ENCODE measurements at places on chromosomes 7 and 10.
A peak's percentile ranks its signal among the peaks of the same experiment; 100 is the strongest.

- DNase-seq: no peak
These were observed 220.0 kb downstream of the FAM107B start for GRCh38 chr10:14554491-14555205.

GRCh38 chr10:97057491-97058235 is 128.1 kb downstream of the SLIT1 start:
- DNase-seq: no peak

GRCh38 chr10:94223702-94224370 is 138.9 kb downstream of the NOC3L start:
- no peak for DNase-seq

- peak; percentile 19 for DNase-seq
These were observed 14.9 kb downstream of the TRIM56 start for GRCh38 chr7:101099969-101100781.

GRCh38 chr10:33248638-33249037 is 85.8 kb downstream of the NRP1 start:
- DNase-seq: peak; percentile 40

DNA sequence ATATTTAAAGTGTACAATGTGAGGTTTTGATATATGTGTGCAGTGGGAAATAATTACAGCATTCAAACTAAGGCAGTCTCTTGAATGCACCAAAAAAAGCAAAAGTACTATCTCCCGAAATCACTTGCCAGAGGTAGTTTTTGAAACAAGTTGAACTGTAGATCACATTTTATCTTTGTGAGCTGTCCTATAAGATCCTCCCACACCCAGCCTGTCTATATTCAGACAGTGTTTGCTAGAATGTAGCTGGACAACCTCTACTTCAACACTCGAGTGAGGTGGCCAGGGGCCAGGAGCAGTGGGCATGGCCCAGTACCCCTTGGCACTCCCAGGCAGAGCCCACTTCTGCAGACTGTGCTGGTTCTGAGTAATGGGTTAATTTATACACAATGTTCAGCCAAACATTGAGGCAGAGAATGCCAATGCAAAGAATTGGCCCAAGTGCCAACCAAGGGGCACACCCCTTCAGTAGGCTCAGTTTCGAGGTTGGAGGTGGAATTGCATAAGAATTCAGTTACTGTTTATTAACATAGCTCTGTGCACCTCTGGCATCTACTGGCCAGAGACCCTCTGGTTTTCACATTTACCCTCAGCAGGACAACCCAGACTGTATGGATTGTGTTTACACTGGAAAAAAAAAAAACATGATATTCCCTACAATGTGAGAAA is 70.5 kb downstream of the AHR start:
- DNase-seq: no peak

- DNase-seq: no peak
These were observed 592.3 kb upstream of the GALNT17 start for GRCh38 chr7:70539617-70540016.

DNA sequence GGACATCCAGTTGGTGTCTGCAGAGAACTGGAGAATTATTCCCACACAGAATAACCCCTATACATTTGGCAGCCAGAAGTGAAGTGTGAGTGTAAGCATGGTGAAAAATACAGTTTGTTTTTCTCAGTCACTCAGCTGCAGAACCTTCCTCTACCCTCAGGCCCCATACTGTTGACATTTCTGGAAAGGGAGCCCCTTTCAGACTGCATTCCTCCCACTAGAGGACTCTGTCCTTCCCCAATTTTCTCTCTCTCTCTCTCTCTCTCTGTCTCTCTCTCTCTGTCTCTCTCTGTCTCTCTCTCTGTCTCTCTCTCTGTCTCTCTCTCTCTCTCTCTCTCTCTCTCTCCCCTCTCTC is 86.8 kb upstream of the STEAP1B start:
- DNase-seq: no peak

GRCh38 chr7:66301737-66302136 is 96.6 kb downstream of the TPST1 start:
- no peak for DNase-seq

- DNase-seq: no peak
These were observed 2.1 kb downstream of the NOS3 start for GRCh38 chr7:150992833-150993302.

DNA sequence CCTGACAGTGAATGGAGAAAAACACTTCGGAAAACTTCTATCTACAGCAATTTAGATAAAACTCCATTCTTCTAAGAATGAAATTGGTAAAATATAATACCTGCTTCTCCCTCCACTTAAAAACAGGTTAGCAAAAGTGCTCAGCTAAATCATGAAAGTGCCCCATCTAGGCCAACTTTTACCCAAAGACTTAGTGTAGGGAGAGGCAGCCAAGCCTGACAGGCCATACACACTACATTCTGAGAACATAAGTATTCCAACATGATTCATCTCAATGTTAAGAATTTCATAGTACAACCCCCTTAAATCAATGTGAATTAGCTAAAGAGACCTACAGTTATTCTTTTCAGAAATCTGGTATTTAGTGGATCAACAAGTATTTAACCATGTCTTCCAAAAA is 7.2 kb downstream of the FAM3C start:
- DNase-seq: no peak

DNA sequence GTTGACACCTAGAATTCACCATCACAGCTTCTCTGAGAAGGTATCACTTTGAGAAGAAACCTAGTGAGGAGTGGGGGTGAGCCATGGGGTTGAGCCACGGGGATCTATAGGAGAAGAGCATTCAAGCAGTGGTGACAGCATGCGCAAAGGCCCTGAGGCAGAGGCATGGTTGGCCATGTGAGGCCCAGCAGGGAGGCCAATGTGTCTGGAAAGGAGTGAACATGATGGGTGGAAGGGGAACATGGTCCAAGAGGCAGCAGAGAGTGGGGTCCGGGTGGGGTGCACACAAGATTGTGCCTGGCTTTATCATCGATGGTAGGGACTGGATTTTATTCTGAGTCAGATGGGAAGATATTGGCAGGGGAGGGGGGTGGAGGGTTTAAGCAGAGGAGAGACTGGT is 36.0 kb upstream of the LEP start:
- no peak for DNase-seq

- no peak for DNase-seq
These were observed 4.4 kb downstream of the SCART1 start for GRCh38 chr10:133458021-133458709.

DNA sequence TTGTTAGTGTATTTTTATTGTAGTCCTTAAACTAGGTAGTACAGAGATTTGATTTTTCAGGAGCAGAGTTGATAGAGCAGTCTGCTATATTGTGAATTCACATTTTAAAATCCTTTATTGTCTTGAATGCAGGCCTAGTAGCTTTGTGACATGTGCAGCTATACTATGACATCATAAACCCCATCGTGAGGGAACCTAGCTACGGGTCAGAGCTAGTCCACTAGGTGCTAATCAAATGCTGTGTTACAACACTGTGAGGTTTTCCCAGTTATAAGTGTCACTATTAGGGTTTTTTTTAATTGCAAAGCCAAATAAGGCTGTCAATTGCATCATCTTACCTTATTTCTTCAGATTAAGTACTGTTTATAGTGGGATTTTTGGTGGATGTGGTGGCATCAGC is 40.7 kb downstream of the CREM start:
- DNase-seq: no peak

DNA sequence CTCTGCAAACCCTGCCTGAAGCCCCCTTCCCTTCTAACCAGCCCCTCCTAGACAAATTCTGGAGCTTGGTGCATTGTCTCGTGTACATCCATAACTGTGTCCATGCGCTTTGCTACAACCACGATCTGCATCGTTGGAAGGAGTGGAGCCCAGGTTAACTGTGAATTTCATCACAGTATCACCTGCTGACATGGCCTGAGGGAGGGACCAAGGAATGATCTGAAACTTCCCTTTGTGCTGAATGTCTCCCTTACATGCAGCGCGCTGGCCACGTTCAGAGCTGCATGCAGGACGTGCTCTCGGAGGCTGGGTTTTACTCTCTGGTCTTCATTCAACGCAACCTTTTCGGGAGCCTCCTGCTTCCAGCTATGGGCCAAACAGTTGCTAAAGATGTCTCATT is 222.3 kb downstream of the CUX1 start:
- no peak for DNase-seq

GRCh38 chr7:88339195-88339922 is 32.7 kb upstream of the STEAP4 start:
- no peak for DNase-seq

DNA sequence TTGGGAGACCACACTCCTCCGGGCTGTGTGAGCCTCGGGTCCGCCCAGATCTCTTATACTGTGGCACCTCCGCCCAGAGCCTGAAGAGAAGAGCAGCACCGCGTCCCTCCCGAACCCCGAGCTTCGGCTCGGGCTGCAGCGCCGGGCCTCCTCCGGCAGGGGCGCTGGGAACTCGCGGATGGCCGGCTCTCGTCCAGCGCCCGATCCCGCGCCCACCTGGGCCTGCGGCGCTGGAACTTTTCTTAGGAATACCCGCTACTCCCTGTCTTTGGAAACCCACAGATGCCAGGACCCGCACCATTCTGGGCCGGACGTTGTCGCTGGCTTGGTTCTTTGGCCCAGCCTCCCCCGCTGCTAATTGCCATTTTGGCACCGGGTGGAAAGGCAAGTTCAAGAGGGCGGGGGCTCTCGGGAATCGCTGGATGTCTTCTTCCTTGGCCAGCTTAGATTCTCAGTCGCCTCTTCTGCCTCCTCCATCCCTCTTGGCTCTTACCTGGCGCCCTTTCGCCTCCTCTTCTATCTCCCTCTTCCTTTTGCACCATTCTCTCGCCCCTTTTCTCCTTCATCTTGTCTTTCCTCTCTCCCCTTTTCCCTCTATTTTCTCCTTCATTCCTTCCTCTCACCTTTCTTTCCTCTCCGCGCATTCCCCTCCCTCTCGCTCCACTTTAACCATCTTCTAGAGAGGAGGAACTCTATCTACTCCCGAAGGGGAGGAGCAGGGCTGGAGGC is 2.1 kb upstream of the SORCS3 start:
- DNase-seq: no peak

- DNase-seq: no peak
These were observed 45.0 kb upstream of the AGBL3 start for GRCh38 chr7:134941185-134941900.

- DNase-seq: no peak
These were observed 158.0 kb downstream of the WDR37 start for GRCh38 chr10:1214071-1214675.

- DNase-seq: no peak
These were observed 123.1 kb downstream of the CLEC2L start for GRCh38 chr7:139646566-139646965.

DNA sequence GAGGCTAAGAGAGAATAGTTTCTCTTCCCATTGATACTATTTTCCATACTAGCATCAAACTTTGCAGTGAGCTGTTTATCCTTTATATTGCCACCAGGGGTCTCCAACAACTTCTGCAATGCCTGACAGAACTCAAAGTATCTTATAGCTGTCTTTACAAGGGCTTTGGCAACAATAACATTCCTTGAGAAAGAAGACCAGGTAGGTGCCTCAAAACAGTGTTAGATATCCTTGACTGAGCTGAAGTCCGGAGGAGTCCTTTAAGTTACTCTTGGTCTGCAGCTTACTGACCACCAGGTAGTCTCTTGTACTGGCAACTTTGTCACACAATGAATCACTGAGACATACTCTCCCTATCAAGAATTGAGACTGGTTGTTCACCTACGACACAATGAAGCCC is 30.0 kb upstream of the TES start:
- peak; percentile 16 for DNase-seq

DNA sequence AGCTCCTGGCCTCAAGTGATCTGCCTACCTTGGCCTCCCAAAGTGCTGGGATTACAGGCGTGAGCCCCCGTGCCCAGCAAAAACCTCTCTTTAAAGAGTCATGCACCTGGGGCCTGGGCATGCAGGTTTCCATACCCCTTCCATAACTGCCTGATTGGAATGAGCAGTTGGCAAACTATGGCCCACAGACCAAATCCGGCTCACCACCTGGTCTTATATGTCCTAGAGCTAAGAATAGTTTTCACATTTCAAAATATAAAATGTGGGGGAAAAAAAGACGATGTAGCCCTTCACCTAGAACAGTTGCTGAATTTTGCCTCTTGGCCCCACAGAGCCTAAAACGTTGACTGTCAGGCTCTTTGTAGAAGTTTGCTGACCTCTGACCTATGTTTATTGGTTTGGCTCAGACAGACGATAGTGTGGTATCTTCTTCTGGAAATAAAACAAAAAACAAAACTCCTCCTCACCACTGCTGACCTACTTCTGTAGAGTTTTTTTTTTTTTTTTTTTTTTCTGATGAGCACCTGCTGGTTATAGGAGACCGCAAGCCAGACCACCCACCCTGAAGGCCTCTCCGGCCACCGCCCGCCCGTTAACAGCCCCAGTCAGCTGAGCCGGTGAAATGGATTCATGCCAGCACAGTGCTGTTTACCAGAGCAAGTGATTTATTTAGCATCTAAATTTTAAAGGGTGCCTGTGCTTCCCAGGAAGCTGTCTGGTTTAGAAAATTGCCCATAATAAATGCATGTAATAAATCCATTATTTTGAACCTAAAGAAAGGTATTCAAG is 33.5 kb upstream of the SFRP5 start:
- no peak for DNase-seq

DNA sequence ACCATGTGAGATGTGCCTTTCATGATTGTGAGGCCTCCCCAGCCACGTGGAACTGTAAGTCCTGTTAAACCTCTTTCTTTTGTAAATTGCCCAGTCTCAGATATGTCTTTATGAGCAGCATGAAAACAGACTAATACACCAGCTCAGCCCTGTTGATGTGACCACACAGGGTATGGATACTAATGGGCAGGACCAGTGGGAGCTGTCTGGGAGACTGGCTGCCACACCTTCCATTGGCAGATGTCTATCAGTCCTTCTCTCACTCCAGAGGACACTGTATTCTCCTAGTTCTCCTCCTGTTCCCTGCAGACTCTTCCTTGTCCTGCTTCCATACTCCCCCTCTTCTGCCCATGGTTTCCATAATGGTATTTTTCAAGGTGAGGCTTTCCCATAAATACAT is 104.4 kb downstream of the PRLHR start:
- no peak for DNase-seq

- DNase-seq: no peak
These were observed 74.3 kb upstream of the MKX start for GRCh38 chr10:27819781-27820531.

- DNase-seq: no peak
These were observed 137.7 kb downstream of the CHN2 start for GRCh38 chr7:29332042-29332811.

DNA sequence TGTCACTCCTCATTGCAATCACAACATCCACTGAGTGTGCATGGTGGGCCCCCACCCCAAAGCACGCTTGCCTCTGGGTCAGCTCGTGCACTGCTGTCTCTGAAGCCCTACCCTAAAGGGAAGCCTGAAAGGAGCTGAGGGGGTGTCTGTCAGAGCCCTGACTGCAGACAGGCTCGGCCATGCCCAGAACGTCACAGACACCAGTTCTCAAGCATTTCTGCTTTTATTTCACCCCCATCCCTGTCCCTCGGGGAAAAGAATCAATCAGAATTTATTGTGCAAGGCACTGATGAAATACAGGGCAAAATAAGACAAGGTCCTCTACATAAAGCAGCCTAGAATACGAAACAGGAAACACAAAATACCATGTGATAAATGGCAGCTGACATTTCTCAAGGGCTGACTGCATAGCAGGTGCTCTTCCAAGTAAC is 231.8 kb downstream of the WDR37 start:
- no peak for DNase-seq

- no peak for DNase-seq
These were observed 898.1 kb downstream of the XPNPEP1 start for GRCh38 chr10:109025172-109025571.

All from stimulated activated naive CD8-positive, alpha-beta T cell treated with anti-CD3 and anti-CD28 coated beads, Interleukin-15, amount 100 ng/mL, for 72 hours (primary cell).